ENCODE measurements at places on chromosomes 3 and 15.

DNA sequence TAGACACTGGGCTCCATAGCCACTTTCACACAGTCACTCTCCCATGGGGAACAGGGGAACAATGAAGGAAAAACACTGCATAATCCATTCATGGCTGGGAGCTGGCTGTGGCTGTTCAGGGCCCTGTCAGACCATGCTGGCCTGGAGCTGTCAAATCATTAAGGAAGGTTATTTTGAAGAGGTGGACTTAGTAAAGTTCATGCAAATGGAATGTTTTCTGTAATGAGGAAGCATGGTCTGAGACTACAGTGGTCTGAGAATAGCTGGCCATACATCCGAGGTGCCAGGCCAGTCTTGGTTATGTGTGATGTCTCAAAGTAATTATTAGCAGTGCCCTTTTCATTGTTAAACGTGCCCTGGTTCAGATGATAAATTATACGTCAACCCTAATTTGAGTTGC, 117.1 kb upstream of the MRPS22 start:
- DNase-seq, result no peak

GRCh38 chr3:69749461-69749860, 10.2 kb downstream of the MITF start:
- DNase-seq, result no peak

DNA sequence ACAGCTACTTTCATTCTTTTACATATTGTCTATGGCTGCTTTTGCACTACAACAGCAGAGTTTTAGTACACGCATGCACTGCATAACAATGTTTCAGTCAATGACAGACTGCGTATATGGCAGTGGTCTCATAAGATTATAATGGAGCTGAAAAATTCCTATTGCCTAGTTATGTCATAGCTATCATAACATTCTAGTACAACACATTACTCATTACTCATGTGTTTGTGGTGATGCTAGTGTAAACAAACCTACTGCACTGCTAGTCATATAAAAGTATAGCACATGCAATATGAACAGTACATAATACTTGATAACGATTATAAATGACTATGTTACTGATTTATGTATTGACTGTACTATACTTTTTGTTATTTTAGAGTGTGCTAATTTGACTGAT, 47.9 kb downstream of the QTRT2 start:
- no peak for DNase-seq

GRCh38 chr3:111862415-111862814, 3.4 kb downstream of the PHLDB2 start:
- DNase-seq, result no peak

Data from NCI-H1694 treated with DMSO at 0.1 percent for 48 hours (cell line).